ENCODE measurements at places on chromosomes 5 and 9.
A peak's percentile ranks its signal among the peaks of the same experiment; 100 is the strongest.

- DNase-seq = no peak
These were observed 705.7 kb downstream of the CETN3 start for GRCh38 chr5:89703817-89704216.

DNA sequence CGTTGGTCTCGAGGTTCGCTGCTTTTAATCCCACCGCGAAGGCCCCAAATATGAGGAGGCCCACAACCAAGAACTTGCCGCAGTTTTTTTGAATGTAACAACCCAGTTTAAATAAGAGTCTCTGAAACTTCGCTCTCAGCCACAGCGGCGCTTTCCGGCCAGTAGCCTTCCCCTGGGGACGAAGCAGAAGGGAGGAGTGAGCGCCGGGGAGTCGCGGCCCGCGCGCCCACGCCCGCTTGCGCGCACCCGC, 10.4 kb downstream of the PTCH1 start:
- no peak for DNase-seq

DNA sequence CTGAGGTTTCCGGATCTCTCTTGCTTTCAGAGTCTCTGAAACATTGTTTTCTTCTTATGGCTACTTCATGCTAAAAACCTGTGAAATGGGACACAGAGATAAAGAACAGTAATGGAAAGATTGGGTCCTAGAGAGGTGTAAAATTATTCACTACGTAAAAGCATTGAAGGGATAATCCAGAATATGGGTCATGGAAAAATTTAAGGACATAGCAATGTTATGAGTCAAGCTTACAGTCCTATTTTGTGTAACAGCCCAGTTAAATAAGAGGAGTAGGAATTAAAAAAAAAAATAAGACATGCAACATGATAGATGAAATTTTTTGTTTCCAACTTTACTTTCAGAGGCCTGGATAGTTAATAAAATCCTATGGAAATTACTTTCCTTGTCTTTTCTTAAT, 61.9 kb upstream of the ELL2 start:
- no peak for DNase-seq

GRCh38 chr5:102715082-102715807, 39.9 kb upstream of the PAM start:
- DNase-seq = no peak

- no peak for DNase-seq
These were observed 141.8 kb upstream of the MAST4 start for GRCh38 chr5:66454186-66455078.

- no peak for DNase-seq
These were observed 11.4 kb downstream of the VDAC1 start for GRCh38 chr5:133993185-133993936.

- no peak for DNase-seq
These were observed 480.3 kb downstream of the RAB3C start for GRCh38 chr5:59062986-59063683.

- no peak for DNase-seq
These were observed 108.6 kb downstream of the ACER2 start for GRCh38 chr9:19517202-19517942.

DNA sequence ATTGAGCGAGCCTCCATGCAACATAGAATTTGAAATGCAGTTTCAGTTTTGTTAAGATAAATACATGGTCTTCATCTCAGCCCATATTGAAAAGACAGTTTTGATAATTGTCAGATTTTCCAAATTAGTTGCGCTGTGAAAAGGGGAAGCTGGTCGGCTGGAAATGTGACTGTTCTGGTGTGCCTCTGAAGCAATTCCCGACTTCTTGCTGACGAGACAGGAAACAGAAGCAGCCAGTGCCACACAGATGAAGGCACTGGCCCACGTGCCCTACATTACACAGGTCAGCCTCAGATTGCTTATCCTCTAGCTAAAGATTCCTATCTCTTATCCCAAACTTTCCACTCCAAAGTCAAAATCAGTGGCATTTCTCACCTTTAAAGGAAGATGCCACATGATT, 214.1 kb upstream of the TLE4 start:
- peak; percentile 22 for DNase-seq

GRCh38 chr5:147360816-147361215, 126.0 kb downstream of the STK32A start:
- DNase-seq = no peak

- no peak for DNase-seq
These were observed 3.5 kb downstream of the DMRT3 start for GRCh38 chr9:979983-980382.

DNA sequence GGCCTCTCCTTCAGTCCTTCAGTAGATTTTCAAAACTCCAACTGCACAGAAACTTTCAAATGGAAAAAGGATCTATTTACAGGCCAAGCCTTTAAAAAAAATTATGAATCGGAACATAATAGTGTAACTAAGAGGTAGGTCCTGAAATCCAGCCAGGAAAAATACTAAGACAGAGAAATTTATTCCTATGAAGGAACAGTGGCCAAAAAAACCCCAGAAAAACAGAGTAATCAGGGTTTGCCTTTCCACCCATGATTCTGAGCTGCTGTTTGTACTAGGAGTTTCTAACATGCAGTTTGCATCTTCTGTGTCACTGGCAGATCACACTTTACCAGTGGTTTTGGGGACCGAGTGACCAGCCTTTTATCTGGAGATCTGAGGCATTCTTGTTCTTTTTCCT, 93.1 kb upstream of the TMED7 start:
- no peak for DNase-seq

- no peak for DNase-seq
These were observed 12.0 kb downstream of the PBX3 start for GRCh38 chr9:125758986-125759763.

- no peak for DNase-seq
These were observed 215.6 kb downstream of the C9orf50 start for GRCh38 chr9:129405089-129405826.

DNA sequence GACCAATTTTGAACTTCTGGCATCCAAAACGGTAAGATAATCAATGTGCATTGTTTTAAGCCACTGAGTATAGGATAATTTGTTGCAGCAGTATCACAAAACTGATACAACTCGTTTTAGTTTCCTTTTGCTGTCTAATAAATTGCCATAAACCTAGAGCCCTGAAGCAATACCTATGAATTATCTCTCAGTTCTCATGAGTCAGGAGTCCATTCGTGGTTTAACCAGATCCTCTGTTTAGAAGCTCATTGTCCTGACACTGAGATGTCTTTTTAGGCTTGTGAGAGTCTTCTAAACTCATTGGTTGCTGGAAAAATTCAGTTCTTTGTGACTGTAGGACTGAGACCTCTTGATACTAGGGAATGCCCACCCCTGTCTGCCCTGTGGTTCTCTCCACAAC, 262.9 kb downstream of the SEMA5A start:
- DNase-seq = no peak

DNA sequence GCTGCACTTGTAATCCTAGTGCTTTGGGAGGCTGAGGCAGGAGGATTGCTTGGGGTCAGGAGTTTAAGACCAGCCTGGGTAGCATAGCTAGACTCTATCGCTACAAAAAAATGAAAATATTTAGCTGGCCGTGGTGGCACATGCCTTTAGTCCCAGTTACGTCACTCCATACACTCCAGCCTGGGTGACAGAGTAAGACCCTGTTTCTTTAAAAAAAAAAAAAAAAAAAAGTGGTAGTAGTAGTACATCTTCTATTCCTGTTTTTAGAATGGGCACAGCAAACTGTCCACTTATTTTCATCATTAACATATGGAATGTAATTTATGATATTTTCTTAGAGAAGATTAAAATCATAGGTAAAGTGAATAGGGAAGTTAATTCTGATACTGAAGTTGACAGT, 48.2 kb downstream of the TRIO start:
- no peak for DNase-seq

- DNase-seq = no peak
These were observed 1398.7 kb downstream of the PTPRD start for GRCh38 chr9:9214066-9214465.

DNA sequence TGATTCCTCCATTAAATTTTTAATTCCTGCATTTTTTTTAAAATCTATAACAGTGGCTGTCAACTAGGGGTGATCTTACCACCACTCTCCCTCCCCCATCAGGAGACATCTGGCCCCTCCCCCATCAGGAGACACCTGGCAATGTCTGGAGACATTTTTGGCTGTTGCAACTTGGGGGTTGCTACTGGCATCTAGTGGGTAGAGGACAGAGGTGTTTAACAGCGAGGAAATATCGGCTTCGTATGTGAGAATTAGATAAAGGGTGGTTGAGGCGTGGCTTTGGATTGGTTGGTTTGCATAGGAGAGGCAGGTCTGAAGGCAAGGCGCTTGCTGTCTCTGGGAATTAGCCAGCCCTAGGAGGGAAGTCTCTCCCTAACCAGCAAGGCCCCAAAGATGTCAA, 10.5 kb downstream of the CDHR2 start:
- no peak for DNase-seq

GRCh38 chr5:142201471-142201887, 92.9 kb downstream of the NDFIP1 start:
- DNase-seq = no peak

- no peak for DNase-seq
These were observed 151.9 kb downstream of the MACROH2A1 start for GRCh38 chr5:135246923-135247795.

GRCh38 chr9:97440160-97440559, 28.3 kb downstream of the TDRD7 start:
- DNase-seq = no peak

GRCh38 chr5:149011084-149011483, 51.8 kb downstream of the SH3TC2 start:
- DNase-seq = no peak

GRCh38 chr5:164934561-164934960, 1429.1 kb downstream of the MAT2B start:
- DNase-seq = no peak

GRCh38 chr5:99105216-99105615, 176.4 kb upstream of the CHD1 start:
- no peak for DNase-seq

GRCh38 chr9:91532325-91532724, 108.7 kb upstream of the NFIL3 start:
- DNase-seq = no peak

GRCh38 chr5:65204966-65205365, 276.8 kb downstream of the ADAMTS6 start:
- DNase-seq = no peak

DNA sequence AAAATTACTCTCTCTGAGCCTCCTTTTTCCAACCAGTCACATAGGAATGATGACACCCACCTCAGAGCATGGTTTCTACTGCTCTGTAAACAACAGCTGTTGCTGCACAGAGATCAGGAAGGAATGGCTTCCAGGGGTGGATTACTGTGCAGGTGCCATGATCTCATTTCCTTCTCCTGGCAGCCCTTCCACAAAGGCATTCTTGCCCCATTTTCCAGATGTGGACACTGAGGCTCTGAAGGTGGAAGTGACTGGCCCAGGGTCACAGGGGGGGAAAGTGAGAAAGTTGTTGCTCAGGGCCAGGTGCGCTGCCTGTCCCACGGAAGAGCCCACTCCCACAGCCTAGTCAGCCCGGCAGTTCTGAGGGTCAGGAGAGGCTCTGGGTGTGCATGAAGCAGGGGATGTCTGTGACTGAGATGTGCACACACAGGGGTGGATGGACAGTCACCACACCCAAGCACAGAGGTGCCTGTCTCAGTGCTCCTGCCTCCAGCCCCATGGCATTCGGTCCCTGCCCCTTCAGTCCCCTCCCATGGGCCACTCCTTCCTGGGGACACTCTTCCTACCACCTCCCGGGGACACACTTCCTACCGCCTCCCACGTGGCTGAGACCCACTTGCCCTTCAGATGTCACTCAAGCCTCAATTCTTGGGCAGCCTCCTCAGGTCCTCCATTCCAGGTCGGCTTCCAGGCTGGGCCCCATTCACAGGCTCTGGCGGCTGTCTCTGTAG, 17.0 kb downstream of the FGFR4 start:
- DNase-seq = no peak

DNA sequence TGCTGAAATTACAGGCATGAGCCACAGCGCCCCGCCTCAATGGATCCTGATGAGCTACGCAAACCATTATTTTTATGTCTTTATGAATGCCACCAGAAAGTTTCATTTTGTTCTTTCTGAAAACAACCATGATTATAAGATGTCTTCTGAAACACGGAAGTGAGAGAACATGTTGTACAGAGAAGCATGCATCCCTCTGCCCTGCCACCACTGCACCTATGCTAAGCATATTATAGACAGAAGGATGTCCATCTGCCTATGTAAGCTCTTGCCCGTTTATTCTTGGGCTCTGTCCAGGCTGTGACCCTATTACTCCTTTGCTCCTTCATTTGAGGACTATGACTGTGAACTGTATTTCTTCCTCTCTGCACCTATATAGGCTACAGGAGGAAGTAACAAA, 74.3 kb downstream of the GRAMD2B start:
- no peak for DNase-seq

GRCh38 chr9:84397151-84397728, 56.7 kb upstream of the SLC28A3 start:
- peak; percentile 81 for DNase-seq

GRCh38 chr9:136773386-136774044, 9.2 kb upstream of the LCN15 start:
- DNase-seq = no peak

- no peak for DNase-seq
These were observed 49.9 kb downstream of the ZSWIM6 start for GRCh38 chr5:61381968-61382367.

GRCh38 chr5:138724470-138725146, 28.6 kb upstream of the CTNNA1 start:
- DNase-seq = no peak

DNA sequence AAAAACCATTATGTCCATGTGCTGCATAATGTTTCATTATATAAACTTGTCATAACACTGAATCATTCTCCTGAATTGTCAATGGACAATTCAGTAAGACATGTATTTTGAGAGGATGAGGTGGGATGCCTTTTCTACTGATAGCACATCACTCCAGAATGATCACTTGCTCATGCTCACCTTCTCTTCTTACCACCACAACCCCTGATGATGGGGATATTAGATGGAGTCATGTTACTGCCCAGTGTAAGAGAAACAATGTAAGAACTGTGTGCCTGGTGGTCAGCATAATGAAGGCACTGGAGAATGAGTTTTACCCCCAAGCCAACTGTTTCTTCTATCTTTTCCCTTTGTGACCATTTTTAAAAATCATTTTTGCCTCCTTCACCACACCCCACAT, 198.8 kb downstream of the ADAMTSL1 start:
- no peak for DNase-seq

GRCh38 chr5:58268268-58268667, 191.6 kb downstream of the PLK2 start:
- DNase-seq = no peak

- DNase-seq = no peak
These were observed 54.8 kb downstream of the FAM114A2 start for GRCh38 chr5:153983885-153984284.

Data from pancreas (tissue), 10 donors.